ENCODE measurements at places on chromosomes 2 and 18.
A peak's percentile ranks its signal among the peaks of the same experiment; 100 is the strongest.

DNA sequence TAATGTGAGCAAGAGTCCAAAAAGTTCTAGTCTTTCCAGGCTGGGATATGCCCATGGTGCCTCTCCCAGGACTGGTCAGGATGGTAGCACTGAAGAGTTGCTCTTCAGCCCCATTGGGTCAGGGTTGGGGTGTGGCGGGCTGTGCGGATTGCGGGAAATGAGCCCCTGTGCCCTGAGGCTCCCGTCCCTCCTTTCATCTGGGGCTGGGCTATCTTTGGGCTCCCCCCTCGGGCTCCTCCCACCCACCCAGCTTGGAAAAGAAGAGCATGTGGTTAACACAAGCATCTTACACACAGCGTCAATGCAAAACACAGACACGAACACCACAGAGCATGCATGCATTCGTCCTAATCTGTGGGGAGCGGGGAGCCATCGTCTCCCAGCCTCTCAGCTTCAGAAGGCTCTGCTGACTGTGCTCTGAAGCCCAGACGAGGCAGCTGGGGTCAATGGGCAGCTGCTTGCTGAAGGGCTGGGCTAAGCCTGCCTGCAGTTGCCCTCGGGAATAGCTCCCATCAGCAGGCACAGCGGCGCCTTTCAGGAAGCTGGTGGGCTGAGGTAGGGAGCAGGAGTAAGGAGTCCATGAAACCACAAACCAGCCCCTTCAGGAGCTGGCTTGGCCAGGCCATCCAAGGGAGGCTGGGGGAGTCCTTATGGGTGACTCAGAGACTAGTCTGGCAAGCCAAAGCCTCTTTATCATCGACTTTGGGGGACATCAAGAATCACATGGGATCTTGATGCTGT lies 112.9 kb downstream of the CLIP4 start:
- no peak for DNase-seq

- no peak for DNase-seq
Observed at GRCh38 chr2:221156062-221156734, 415.9 kb downstream of the EPHA4 start.

GRCh38 chr18:3449512-3450011 lies 410 bp upstream of the TGIF1 start:
- DNase-seq, result peak; percentile 60

GRCh38 chr2:216690853-216691741 lies 4.3 kb downstream of the IGFBP5 start:
- no peak for DNase-seq

- no peak for DNase-seq
Observed at GRCh38 chr2:190838492-190838910, 42.1 kb upstream of the GLS start.

DNA sequence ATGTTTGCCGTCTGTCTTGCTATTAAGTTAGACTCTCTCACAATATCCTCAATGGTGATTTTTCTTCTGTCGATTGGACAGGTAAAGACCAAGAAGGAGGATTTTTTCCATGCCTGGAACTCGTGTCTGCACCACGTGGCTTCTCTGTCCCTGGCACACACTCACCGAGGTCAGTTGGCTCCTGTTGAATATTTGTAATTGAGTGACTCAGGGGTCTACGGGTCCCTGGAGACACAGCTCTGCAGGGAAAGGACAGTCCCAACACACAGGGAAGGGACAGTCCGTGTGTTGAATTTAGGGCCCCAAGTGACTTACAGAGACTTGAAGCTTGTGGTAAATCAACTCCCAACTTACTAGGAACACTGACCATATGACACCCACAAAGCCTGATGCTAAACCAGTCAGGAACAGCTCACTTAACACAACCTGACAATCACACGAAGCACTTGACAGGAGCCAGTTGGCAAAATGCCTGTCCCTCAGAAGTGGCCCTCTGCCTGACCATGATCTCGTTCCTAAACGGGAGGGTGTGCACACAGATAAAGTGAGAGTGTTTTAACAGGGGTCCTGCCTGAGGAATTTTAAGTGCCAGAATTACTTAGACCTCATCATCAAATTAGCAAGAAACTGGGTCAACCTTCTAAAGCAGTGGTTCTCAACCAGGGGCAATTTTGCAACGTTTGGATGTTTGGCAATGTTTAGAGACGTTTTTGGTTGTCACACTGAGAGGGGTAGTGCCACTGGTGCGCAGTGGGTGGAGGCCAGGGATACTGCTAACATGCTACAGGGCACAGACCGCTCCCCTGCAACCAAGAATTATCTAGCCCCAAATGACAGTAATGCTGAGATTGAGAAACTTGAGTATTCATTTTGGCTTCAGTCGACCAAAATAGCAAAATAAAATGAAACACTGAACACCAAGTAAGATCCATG lies 88.9 kb upstream of the BCL2L11 start:
- no peak for DNase-seq

DNA sequence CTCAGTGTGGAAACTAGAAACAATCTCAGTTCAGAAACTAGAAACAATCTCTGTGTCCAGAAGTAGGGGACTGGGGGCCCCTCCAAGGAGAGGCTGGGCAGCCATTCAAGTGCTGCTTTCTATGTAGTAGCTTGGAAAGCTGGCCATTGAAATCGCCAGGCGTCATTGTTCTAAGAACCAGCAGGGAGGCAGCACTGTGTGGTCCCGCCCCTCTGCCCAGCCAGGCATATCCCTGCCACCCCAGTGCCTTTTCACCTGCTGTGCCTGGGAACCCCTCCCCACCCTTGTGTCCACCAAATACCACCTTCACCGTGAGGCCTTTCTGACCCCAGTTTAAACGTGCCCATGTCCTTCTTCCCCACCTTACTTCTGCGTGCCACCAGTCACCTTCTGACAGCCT lies 221.6 kb downstream of the GBX2 start:
- DNase-seq, result no peak

GRCh38 chr2:121307048-121307447 lies 22.0 kb upstream of the TFCP2L1 start:
- DNase-seq, result no peak

DNA sequence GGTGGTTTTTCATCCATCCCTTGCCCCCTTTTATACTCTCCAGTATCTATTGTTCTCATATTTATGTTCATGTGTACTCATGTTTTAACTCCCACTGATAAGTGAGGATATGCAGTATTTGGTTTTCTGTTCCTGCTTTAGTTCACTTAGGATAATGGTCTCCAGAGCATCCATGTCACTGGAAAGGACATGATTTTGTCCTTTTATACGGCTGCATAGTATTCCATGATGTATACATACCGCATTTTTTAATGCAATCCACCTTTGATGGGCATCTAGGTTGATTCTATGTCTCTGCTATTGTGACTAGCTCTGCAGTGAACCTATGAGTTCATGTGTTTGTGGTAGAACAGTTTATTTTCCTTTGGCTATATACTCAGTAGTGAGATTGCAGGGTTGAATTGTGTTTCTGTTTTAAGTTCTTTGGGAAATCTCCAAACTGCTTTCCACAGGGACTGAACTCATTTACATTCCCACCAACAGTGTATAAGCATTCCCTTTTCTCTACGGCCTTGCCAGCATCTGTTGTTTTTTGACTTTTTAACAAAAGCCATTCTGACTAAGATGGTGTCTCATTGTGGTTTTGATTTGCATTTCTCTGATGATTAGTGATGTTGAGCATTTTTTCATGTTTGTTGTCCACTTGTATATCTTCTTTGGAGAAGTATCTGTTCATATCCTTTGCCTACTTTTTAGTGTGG lies 420.2 kb downstream of the THSD7B start:
- no peak for DNase-seq

GRCh38 chr2:193371200-193371599 lies 1176.5 kb upstream of the TMEFF2 start:
- DNase-seq, result no peak

DNA sequence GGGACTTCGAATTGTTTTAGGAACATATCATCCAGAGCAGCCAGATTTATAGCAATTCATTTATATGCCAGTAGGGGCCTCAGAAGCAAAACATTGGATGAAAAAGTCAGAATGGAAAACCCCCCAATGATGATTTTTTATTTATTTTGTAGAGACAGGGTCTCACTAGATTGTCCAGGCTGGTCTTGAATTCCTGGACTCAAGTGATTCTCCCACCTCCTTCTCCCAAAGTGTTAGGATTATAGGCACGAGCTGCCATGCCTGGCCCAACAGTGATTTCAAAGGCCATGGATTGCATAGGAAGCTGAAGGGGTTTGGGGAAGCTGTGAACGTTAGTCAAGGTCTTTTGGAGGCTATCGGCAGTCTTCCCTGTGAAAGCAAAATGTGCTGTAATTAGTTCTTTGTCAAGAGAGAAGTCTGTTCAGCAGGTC lies 21.9 kb upstream of the MCFD2 start:
- no peak for DNase-seq

DNA sequence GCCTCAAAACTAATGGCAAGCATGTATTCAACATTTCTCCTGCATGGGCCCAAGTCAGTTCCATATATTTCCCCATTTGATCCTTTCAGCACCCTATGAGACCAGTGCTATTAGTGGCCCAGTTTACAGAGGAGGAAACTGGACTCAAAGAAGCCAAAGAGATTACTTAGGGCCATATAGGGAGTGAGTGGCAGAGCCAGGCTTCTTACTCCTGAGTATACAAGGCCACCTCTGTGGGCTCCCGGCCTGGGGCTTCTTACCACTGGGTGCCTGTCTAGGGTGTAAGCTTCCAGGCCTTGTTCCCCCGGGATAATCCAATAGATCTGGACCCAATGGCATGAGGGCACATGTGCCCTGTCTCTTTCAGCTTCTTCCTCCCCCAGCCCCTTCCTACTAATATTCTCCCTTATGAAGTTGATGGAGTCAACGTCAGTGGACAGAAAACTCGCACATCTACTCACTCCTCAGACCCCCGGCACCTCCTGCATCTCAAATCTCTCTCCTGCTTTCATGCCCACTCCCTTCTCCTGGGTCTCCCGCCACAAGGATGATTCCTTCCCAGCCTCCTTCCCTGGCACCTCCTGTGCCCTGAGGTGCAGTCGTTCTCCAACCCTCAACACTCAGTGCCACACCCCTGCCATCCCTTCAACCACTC lies 222.6 kb downstream of the ANAPC1 start:
- no peak for DNase-seq

DNA sequence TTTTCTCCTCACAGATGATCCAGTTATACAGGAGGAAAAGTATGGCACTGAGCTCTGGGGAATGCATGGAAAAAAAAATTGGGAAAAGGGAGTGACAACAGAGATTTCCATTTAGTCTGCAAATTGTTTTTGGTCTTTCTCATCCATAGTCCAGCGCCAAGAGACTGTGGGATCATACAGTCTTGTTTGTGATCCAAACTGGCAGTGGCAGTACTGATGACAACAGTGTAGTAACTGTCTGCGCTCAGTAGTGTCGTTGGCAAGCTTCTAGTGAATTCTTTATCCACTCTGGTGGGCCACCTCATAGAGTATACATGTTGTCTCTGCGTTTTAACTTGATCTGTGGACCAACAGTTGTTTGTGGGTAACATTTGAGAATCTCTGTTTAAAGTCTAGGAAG lies 37.9 kb downstream of the GALNT1 start:
- no peak for DNase-seq

GRCh38 chr2:12167525-12168317 lies 421.3 kb downstream of the LPIN1 start:
- no peak for DNase-seq

DNA sequence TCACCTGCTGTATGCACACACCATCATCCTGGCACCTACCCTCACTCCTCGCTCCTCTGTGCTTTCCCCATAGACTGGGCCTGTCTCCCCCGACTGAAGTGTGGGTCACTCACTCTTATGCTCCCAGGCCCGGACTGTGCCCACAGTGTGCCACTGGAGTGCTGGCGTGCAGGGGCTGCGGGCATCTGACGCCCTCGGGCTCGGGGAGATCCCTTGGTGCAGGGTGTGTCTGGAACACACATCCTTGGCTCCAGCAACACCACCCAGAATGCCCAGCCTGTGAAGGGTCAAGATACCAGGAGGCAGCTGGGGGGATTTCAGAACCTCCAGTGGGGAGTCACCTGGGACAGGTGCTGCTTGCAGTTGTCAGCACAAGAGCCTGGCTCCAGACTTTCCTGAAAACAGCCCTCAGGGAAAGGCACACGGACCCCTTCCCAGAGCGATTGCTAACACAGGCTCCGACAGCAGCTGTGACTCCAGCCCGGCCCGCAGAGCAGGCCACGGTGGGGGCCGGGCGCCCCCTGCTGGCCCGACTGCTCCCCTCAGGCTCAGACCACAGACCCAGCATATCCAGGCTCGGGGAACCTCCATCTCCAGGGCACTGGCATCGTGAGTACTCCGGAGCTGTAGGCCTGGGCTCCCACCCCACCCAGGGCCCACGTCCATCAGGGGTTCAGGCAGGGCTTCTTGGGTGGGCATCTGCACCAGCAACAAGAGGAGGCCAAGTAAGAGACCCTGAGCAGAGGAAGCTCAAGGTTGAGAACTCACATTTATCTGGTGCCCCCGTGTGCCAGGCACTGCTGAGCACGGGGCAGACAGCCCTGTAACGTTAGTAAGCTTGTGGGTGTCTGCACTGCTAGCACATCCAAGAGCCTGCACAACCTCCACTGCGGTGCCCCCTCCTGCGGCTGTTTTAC lies 8.6 kb downstream of the HS1BP3 start:
- DNase-seq, result peak; percentile 73

- DNase-seq, result no peak
Observed at GRCh38 chr2:27078267-27079194, at the start of gene EMILIN1. TSS of gene EMILIN1 (plus strand) at chr2:27078615. CDS start at chr2:27079066, 451 bp downstream.

DNA sequence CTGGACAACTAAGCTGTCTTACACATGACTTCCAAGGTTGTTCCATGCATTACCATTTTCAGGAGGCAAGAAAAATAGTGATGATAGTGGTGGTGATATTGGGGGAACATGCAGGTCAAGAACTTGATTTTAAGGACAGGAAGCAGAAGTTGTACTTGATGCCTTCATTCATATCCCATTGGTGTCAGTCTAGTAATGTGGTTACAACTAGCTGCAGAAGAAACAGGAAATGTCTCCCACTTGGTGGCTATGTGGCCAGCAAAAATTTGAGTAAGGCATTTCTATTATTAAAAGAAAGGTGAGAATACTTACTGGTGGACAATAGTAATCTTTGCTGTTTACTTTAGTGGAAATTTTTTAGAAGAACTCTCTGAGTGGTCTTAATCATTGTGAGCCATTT lies 103.4 kb downstream of the ALMS1 start:
- DNase-seq, result no peak

DNA sequence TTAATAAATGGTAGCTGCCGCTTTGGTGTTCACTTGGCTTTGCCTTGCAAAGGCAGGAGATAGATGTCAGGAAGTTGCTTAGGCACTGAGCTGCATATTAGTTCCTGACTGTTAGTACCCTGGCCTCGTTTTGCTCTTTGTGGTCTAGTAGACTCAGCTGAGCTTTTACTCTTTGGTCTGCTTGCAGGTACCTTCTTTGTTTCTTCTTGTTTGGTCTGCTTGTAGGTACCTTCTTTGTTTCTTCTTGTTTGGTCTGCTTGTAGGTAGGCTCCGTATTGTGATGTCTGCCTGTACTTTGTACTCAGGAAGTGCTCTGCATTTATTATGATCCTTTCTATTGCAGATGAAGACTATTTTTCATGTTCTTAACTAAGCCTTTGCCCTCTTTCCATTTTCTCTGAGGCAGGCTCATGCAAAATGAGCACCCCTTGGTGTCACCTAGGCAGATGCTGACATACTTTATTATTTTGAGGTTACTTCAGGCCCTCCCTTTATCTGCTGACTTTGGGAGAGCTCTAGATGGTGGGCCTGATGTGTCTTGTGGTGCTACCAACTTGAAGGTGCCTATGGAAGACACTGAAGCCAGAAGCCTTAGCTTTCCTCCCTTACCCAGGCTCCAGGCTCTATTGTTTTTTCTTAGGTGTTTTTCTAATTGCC lies 6.0 kb downstream of the RPIA start:
- DNase-seq, result no peak
